Vagina (tissue), 2 donors: ENCODE measurements at places on chromosomes 12 and 14. TPM values are rescaled to one million over a fixed set of nuclear protein-coding genes. Genes with fewer than 3 reads are reported as not detected.

- DNase-seq = no peak
Measured at GRCh38 chr14:102795060-102795925, 18.0 kb downstream of the TRAF3 start.

GRCh38 chr12:69935651-69936100 is 110.6 kb downstream of the MYRFL start:
- no peak for DNase-seq

GRCh38 chr12:8156845-8157244 is at the start of gene ZNF705A:
Gene ZNF705A (plus strand): TSS chr12:8157015. CDS start chr12:8172626, 15,611 bp downstream.
- DNase-seq = no peak

- DNase-seq = no peak
Measured at GRCh38 chr12:106220536-106220935, 27.3 kb downstream of the CKAP4 start.

DNA sequence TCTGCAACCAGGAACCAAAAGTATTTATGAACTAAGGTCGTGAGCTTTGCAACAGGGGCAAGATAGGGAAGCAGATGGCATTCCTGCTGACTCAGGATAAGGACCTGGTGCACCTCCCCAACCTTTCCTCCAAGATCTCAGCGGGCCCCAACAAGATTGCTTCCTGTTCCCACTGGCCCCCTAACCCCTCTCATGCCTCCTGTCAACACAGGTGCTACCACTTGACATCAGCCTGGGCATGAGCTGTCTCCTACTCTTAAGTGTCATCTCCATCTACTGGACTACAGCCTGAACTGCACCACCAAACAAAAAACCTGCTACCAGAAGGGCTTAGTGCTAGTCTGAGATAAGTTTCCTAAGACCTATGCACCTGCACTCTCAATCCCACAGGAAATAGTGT is 32.7 kb downstream of the MED6 start:
- no peak for DNase-seq

Gene LTB4R
- total RNA-seq = 35.1 TPM

DNA sequence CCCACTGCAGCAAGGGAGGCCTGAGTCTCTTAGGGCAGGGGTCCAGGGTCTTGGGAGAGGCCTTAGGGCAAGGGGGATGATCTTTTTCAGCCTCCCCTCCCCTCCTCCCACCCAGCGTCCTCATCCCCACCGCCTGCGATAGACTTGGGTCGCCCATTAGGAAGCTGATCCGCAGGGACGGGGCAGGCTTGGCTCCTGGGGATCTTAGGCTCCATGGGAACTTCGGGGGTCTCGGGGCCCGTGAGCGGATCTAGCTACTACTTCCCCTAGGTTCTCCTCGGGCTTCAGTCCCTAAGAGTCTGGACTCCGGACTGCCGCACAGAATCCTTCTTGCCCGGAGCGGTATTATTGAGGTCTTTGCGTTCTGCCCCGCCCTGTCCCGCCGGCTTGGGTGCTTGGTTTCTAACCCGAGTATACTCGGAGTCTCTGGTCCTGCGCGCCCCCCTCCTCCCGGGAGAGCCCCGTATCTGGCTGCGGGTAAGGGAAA is 2.2 kb upstream of the PTHLH start:
- DNase-seq = no peak

GRCh38 chr12:904010-904414 is 45.5 kb downstream of the RAD52 start:
- no peak for DNase-seq

GRCh38 chr12:68081561-68081960 is 78.0 kb downstream of the IFNG start:
- no peak for DNase-seq

DNA sequence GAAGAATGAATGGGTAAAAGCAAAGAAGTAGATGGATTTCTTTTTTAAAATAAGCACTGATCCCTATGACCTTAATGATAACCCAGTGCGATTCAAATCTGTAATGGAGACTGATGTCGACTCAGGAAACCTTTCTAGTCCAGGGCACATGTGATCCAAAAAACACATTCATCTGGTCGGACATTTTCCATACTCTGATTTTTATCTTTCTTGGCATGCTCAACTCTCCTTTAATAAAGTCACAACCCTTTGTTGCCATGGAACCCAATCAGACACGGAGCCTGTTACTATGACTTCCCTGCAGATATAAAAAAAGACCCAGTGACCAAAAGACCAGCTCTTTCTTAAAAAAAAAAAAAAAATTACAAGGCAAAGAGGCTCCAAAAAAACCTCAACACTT is 27.9 kb downstream of the TMCC3 start:
- no peak for DNase-seq

- no peak for DNase-seq
Measured at GRCh38 chr12:75489613-75490210, 9.2 kb downstream of the GLIPR1 start.

Gene ACVRL1
- total RNA-seq = 115 TPM

- no peak for DNase-seq
Measured at GRCh38 chr12:96177013-96177412, 17.2 kb upstream of the ELK3 start.

Gene GPR137C
- 0.74 TPM for total RNA-seq

DNA sequence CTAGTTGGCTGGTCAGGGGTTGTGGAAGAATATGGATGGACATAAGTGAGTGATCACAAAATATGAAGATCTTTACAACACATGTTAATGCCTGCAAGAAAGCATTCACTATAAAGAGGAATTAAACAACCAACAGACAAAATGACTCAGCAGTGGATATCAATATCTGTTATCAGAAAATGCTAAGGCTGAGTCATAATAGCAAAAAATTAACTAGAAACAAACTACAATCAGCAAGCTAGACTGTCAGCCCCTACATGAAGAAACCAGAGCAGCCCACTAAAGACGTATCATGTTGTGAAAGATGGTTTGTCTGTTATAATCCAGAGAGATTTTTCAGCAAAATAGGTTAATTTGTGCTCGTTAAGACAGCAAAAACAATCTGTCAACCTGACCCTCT is 472.9 kb downstream of the NELL2 start:
- DNase-seq = no peak

GRCh38 chr12:50271724-50272247 is 11.5 kb downstream of the LIMA1 start:
- no peak for DNase-seq

Gene MYF6
- not detected for total RNA-seq

DNA sequence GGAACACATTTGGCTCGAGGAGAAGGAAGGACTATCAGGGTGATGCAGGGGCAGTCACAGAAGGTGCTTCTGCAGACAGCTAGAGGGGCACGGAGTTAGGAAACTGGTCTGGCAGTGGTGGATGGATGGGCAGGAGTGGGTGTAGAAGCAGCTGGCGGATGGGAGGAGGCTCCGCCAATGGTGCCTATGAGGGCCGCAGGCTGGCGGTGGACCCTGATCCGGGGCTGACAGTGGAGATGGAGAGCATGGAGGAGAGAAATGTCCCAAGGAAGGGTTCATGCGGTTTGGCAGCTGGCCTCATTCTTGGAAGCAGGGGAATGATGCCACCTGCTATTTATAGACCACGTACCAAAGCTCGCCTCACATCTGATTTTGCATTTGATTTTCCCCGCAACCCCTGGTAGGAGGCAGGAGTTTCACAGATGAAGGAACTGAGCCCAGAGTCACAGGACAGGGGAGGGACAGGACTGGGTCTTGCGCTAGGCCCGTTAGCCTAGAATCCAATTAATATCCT is 237.1 kb downstream of the FOXN3 start:
- DNase-seq = no peak

Gene ZNF891
- 3.4 TPM for total RNA-seq

DNA sequence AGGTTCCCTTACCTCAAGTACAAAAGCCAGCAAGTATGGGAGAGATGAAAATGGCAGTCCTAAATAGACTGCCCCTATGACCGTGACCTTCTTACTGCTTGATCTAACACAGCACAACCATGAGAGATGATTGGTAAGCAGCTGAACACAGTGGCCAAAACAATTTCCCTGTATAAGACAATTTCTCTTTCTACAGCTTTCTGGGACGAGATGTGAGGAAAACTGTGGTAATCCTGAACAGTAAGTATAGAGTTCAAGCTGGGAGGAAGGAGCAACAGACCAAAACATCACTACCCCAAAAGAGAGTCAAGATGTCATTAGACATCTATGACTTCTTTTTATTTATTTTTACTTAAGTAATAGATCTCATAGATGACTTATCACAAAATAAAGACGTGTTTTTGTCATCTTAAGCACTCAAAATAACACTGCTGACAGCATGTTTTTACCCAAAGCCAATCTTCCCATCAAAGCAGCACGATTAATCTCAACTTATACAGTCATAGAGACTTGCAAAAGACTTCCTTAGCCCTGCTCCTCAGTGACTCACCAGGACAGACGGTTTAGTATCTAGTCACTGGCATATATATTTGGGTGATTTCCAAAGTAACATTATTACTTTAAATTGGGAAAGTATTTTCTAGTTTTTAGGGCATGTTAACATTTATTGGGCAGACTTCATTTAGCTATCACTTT is 3.7 kb downstream of the TMEM52B start:
- no peak for DNase-seq

Gene APOF
- not detected for total RNA-seq
